ENCODE measurements at places on chromosomes 13 and 19. TPM values are rescaled to one million over a fixed set of nuclear protein-coding genes. Genes with fewer than 3 reads are reported as not detected.

DNA sequence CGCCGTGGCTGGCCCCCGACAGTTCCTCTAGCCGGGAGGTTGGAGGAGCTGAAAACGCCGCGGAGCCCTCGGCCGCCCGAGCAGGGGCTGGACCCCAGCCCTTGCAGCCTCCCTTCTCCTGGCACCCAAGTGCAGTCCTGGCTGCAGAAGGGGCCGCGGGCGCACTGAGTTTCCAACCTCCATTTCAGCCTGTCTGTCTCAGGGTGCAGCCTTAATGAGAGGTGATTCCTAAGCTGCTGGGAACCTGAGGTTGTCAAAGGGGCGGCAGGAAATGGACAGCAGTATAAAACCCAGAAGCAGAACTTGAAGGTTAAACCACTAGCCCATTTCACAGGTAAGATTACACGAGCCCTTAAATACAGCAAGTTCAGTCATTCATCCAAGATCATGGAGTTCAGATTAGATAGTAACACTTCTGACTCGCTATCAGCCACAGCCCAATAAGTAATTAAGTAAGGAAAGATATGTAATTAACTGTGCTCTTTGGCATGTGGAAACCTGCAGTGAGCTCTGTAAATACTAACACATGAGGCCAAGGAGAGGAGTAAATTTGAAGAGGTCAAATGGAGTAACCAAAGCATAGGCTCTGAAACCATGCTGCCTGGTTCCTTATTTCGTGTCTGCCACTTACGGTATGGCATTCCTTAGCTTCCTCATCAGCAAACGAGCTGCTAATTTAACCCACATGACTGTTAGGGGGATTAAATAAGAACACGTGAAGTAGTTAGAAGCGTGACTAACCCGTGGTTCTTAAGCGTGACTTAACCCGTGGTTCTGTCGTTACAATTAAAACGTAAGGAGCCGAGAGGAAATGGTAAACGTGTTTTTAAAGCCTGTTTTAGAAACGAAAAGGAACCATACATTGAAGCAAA, 686 bp downstream of the SETDB2 start:
- DNase-seq: peak; percentile 68

Gene TEX26
- not detected for total RNA-seq

DNA sequence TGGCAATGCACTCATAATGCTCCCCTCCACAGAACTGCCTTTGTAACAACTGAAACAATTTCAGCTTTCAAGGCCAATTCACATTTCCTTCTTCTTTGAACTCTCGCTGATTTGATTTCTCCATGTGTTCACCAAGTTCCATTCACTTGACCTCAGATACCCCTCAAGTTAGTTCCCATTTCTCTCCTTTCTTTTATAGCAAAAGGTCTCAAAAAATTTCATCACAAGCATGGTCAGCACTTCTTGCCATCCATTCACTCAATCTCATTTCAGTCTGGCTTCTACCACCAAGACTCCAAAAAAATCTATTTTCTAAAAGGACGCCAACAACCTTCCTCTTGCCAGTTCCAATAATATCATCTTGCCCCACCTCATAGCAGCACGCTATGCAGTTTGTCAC, 135.7 kb downstream of the DIAPH3 start:
- DNase-seq: no peak

GRCh38 chr13:113448885-113449692, 4.2 kb downstream of the ADPRHL1 start:
- DNase-seq: peak; percentile 97

GRCh38 chr13:25494698-25495411, 123.1 kb downstream of the ATP8A2 start:
- no peak for DNase-seq
